ENCODE measurements at places on chromosomes 3 and 15.

DNA sequence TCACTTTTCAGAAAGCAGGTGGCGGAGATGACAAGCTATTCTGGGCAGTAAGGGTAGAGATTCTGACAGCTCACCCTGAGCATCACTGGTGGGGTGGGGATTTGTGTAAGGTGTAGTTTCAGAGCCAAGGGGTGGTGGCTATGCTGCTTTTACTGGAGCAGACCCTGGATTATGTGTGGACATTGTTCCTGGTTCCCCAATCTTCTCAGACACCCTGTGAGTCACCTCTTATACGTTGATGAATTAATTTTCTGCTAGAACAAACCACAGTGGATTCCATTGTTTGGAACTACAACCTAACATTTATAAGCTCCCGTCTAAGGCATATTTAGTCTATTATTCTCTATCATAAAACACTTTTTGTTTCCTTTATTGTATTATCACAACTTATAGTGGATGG is 169.5 kb upstream of the COL8A1 start:
- DNase-seq, result no peak

DNA sequence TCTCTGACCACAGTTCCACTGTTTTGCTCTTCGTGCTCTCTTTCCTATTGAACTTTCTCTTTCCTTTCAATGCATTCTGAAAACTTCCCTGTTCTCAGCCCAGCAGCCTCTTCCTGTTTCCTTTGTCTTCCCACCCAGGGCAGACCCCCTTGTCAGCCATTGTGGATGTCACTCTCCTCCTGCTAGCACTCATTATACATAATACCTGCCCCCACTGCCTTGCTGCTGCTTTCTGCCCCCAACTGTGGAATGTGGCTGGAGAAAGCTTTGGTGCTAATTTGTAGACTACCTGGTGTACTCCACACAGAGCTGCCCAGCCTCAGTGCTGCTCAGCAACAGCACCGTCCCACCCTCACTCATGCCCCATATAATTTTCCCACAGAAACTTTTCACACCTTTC is 80.2 kb downstream of the CHCHD6 start:
- no peak for DNase-seq

- DNase-seq, result no peak
These were observed 346.3 kb upstream of the MDFIC2 start for GRCh38 chr3:70658513-70659310.

DNA sequence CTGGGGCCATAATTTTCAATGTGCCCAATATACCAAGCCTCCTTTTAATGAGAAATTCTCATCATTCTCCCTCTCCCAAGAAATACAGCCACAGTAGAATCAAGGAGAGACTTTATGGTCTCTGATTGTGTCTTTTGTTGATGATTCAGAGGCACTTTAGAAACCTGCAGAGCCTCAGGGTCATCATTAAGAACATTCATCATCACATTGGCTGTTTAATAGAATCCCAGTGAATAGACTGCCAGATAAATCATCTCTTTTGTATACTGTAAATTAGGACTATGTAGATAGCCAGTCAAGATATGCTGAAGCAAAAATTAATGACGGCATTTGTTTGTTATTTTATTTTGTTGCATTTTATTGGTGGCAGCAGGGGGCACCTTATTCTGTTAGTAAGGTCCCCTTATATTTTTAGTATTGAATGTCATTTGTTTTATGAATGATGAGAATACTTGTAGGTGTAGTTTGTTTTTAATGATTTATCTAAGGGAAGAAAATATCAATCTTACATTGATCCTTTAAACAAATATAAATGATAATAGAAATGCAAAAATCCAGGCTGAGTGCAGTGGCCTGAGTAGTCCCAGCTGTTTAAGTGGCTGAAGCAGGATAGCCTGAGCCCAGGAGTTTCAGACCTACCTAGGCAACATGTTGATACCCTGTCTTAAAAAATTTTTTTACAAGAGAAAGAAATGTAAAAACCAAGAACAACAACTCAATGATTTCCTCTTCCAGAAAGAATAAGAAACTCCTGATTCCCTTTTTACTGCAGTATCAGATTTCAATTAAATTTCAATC is 138.8 kb downstream of the ZBBX start:
- DNase-seq, result no peak

DNA sequence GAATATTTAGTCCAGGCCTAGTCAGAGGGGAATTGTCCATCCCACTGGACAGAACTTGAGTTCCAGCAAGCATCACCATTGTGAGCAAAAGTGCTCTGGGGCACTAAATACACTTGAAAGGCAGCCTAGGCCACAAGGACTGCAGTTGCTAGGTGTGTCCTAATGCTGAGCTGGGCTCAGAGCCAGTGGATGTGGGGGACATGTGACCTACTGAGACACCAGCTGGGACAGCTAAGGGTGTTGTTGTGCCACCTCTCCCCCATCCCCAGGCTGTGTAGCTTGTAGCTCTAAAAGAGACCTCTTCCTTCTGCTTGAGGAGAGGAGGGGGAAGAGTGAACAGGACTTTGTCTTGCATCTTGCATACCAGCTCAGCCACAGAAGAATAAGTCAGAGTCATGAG is 120.9 kb downstream of the DTWD1 start:
- peak; percentile 13 for DNase-seq

DNA sequence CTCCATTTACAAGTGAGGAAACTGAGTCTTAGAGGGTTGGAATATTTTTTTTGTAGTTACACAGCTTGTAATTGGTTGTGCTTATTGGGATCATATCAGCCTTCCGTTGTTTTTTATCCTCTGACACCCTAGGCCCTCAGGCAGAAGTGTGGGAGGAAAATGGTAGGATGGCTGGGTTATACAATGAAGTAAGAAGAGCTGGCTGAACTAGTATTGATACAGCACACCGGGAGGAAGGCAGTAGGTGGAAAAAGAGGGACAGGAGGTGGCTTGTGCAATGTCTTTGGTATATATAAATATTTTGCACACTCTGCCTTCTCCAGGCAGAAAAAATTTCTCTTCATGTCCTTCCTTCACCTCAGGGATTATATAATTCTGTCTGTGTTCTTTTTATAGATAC is 214.3 kb upstream of the SGO1 start:
- no peak for DNase-seq

DNA sequence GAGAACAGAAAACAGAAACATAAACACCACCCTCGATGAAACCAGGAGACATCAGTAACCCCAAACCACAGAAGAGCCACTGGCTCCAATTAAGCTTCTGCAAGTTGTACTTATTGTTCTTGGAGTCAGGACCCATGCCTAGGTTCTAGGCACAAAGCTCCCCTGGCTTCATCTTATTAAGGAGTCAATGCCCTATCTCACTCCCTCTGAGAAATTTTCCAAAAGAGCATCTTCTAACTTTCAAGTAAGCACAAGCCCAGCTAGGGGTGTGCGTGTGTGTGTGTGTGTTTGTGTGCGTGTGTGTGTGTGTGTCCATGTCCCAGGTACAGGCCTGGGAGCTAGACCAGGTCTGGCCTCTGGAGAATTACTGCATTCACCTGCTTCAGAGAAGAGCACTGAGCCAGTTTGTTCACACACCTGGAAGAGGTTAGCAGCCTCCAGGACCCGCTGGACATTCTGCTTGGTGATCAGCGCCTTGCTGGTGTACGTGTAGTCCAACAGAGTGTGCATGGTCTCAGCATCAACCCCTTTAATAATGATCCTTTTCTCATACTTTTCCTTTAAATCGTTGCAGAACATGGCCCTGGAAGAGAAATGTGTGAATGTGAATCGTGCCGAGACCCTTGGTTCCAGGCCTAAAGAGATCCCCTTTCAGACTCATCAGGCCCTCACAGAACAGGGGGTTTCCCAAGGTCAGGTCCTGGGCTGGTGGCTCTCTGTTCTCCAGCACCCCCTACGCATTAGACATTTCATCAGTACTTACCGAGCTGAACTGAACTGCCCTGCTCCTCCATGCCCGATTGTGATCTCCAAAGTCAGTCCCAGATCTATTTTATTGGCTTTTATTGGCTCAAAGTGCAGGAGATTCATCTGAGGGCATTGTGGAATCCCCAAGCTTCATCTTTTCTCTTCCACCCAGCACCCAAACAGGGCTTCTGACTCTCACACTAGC is 27.8 kb downstream of the KLHL6 start:
- DNase-seq, result no peak

DNA sequence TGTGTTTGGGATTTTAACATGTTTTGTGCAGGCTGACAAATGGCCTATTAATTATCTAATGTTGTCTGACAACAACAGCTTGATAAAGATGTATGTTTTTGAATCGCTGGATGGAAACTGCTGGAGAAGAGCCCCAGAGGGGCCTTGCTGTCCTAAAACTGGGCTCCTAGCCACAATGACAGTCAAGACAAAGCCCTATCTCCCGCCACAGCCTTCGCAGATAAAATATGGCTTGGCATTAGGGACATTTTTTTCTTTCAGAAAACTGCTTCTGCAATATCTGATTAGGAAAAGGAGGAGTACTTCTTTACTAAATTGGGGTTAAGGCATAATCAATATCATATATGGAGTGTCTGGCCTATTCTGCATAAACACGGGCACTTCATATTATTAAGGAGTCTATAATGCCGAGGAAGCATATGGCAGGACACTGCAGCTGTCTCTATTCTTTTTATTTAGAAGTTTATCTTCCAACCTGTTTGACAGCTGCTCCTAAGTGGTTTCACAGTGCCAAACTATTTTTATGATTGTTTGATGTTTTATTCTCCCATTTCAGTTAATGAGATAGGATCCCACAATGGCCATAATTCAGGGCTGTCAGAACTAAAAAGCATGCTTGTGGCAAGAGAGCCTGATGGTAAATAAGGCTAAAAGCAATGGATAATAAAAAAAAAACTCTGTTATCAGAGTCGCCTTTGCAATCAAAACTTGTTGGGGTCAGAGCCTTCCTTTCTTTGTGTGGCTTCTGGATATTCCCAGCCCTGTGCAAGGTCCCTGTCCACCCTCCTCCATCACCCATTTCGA is 210.1 kb downstream of the MECOM start:
- peak; percentile 91 for DNase-seq

DNA sequence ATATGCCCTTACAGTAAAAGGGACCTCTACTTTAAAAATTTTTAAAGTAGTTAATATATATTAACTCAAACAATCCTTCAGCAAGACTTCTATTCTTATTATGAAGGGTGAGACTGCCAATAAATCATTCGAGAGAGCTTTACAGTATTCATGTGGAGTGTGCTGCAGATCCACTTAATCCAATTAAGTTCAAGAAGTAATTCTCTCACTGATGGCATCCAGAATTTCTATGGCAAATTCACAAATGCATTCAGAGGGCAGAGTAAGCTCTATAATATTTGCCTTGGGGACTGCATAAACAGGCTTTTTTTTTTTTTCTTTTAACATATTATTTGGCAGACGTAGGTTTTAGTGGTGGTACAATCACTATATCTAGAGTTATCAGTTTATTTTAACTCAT is 692.0 kb downstream of the NLGN1 start:
- DNase-seq, result no peak

DNA sequence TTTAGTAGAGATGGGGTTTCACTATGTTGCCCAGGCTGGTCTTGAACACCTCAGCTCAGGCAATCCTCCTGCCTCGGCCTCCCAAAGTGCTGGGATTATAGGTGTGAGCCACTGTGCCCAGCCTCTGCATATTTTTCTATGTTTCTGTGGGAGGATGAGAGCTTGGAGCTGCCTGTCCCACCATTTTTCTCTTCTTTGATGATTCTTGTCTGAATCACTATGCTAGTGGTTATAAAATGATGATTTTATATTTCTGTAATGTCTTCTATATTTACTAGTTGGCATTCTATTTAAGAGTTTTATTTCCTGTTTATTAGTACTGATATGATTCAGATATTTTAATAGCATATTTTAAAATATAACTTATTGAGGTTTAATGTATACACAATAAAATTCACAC is 69.7 kb downstream of the CHCHD6 start:
- DNase-seq, result no peak

GRCh38 chr15:25838871-25839195 is 24.3 kb downstream of the ATP10A start:
- no peak for DNase-seq

- no peak for DNase-seq
These were observed 17.7 kb downstream of the TTC21A start for GRCh38 chr3:39124876-39125840.

DNA sequence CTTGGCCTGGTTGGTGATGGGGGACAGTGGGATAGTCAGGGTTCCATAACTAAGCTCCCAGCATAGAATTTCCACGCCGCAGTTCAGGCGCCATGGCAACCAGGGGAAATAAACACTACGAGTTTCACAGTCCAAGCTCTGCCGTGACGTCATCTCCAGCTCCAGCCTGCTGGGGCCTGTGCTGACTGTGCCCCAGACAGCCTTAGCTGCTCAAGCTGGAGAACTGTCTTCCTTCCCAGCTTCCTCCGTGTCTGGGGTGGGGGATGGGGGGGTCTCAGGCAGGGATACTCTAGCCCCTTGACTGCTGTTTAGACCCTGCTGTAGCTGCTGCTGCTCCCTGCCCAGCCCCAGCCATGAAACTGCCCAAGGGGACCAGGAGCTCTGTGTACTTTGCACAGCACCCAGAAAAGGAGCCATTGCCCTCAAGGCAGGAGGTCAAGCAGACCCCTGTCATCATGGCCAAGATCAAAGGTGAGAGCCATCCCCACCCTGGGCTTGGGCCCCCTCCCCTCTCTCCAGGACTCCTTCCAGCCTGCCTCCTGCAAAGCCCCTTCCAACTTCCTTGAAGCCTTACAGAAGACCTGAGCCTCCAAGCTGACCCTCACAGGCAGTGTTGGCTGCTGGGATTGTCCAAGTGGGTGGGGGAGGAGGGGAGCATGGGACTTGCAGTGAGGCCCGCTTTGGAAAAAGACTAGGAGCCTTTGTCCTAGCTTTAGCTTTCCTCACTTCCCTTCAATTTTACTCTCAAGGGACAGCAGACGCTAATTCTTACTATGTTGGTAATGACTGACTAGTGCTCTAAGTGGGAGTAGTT is 11.4 kb upstream of the CSPG4 start:
- no peak for DNase-seq

GRCh38 chr3:10935846-10936631 is 56.5 kb upstream of the SLC6A1 start:
- DNase-seq, result no peak

- DNase-seq, result no peak
These were observed 23.8 kb downstream of the NIPA1 start for GRCh38 chr15:22810033-22810852.

DNA sequence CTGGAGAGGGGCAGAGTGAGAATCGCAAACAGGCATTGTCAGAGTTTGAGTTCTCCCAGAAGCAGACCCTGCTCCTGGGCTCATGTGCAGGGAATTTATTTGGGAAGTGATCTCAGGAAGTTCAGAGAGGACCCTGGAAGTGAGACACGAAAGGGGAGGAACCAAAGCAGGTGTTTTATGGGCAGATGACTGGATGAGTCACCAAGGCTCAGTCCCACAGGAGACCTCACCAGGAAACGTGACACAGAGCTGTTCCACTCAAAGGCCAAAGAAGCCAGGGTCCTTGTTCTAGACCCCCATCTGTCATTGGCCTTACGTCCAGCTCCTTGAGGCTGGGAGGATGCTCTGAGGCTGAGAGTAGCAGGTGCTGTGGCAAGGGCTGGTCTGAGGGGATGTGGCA is 43.4 kb upstream of the SEC22A start:
- no peak for DNase-seq

Measured in NCI-H1092 treated with DMSO at 0.1 percent for 48 hours (cell line).